ENCODE measurements at places on chromosomes 3 and 15.

- no peak for DNase-seq
Measured at GRCh38 chr3:148269816-148270215, 427.9 kb upstream of the AGTR1 start.

DNA sequence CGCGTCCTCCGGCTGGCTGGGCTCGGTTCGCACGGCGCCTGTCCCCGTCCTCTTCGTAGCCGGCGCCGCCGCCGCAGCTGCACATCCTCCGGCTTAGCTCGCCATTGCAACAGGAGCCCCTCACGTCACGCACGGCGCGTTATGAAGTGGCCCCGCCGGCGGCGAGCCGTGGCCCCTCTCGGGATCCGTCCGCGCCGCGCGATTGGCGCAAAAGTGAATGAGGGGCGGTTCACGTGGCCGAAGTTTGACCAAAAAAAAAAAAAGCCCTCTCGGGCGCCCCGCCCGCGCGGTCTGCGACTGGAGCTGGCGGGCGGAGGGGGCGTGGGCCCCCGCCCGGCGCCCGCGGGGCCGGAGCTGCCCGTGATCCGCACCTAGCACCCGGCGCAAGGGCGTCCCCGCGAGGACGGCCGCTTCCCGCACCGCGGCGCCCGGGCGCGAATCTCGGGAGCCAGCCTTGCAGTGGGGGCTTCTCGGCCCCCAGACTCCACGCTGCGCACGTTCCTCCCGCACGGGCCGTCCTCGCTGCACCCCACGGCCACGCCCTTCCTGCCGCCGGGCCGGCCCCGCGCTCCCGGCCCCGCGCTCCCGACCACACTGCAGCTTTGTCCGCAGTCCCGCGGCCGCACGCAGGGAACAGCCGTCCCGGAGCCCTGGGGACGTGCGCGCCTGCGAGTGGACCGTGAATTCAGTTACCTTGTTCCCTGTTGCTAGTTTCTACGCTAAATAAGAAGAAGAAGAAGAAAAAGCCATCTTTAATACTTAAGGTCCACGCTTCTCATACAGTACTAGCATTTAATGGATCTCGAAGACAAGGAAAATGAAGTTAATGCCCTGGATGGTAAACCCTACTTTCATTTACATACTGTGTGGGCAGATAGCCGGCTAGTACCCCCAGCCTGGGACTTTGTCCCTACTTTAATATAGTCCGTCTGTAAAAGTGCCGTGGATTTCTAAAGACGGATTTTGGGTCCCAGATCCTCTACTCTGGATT, at the start of gene CHSY1:
Gene CHSY1, minus strand, starts transcription at position 219 of the 991 bp plus-strand sequence. CDS start 592 bp downstream, outside the sequence.
- DNase-seq: peak; percentile 63

GRCh38 chr3:2984831-2985220, 125.3 kb downstream of the IL5RA start:
- no peak for DNase-seq

DNA sequence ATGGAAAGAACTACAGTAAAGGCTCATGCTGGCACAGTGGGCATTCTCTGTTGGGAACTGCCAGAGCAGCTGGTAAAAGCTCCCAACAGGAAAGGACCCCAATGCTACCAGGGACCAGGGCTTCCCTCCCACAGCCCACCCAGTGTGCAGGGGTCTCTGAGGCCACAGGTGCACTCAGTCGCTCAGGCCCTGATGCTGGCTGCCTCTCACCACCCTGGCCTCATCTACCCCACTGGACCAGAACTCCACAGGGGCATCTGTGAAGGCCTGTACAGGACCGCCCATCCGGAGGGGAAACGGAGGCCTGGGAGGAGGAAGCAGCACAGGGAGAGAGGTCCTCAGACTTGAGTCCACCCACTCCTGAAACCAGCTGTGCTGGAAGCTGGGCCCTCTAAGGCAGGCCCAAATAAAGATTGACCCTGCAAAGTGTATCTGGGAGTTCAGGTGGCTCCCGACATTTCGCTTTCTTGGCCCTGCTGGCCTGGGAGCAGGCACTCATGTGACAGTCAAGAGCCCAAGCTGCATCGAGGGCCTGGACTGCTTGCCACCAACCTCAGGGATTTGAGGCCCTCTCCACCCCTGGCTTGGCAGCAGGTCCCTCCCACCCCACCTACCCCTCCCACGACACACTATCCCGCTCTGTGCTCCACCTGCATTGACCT, 12.7 kb downstream of the KLF15 start:
- no peak for DNase-seq

- no peak for DNase-seq
Measured at GRCh38 chr3:161038725-161039124, 66.4 kb downstream of the B3GALNT1 start.

GRCh38 chr15:78795043-78795442, 16.2 kb downstream of the ADAMTS7 start:
- DNase-seq: no peak

DNA sequence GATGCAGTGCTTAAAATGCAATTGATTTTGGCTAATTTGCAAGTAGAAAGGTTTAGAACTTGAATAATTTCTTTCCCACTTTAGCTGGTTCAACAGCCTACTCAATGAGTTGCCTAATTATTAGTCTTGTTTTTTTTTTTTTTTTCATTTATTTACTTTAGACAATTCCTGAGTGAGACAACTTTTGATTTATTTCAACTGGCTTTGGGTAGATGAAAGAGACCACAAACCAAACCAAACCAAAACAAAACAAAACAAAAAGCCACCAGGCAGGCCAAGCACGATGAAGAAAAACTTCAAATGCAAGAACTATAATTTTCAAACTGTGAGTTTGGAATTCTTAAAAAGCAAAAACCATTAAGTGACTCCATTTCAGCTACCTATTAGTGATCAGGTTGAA, 469.9 kb downstream of the GBE1 start:
- DNase-seq: no peak

GRCh38 chr3:14771593-14772497, 46.9 kb upstream of the FGD5 start:
- DNase-seq: no peak

DNA sequence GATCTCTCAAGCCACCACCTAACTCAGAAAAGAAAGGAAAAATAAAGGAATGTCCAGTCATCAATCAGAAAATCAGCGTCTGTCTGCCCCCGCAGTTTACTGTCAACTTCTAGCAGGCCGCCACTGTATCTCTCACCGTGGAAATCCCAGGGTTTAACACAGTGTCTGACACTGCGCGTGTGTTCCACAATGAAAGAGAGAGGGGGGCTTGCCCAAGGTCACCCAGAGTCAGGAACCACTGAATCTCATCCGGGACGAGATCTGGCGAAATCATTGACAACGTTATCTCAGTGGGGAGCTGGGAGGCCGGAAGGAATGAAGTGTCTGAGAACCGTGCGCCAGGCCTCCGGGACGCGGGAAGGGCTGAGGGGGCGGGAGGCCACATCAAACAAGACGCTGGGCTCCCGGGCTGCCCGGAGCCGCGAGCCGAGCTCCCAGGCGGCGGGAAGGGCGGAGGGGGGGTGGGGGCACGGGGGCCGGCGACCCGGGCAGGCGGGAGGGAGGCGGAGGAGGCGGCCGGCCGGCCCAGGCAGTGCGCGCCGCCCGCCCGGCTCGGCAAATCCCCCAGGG, 2.2 kb upstream of the HES1 start:
- no peak for DNase-seq

- no peak for DNase-seq
Measured at GRCh38 chr3:149703466-149703865, 45.6 kb upstream of the WWTR1 start.

DNA sequence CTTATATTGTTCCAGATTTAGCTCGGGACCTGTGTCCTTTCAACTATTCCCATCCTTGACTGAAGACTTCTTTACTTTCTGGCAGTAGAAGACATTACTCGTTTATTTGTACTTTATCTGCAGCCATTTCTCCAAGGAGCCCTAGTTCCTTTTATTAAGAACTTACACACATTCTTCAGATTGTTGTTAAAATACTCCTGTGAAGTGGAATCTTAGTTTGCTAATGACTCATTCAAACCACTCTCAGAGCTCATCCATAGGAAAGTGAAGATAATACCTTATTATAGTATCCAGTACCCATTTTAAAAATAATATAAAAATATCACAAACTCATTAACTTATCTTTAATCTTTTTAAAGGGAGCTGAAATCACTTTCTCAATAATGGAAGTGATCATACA, 63.5 kb downstream of the C3orf70 start:
- no peak for DNase-seq

DNA sequence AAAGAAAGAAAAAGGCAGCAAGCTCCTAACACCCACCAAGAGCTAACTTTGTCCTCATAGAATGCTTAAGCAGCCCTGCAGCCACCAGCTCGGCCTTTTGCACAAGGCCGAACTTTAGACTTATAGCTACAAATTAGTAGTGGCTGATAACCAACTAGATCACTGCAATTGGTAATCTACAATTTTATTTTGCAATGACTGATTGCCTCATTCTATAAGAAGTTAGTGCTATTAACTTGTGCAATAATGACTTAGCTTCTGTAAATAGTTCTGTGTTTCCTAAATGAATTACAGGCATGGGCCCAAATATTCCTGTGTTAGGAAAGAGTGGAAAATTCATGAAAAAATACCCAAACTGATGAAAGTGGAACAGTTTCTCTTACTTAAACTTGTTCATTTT, 284.8 kb upstream of the CFAP20DC start:
- DNase-seq: no peak

- no peak for DNase-seq
Measured at GRCh38 chr15:51708013-51708412, 26.7 kb downstream of the SCG3 start.

DNA sequence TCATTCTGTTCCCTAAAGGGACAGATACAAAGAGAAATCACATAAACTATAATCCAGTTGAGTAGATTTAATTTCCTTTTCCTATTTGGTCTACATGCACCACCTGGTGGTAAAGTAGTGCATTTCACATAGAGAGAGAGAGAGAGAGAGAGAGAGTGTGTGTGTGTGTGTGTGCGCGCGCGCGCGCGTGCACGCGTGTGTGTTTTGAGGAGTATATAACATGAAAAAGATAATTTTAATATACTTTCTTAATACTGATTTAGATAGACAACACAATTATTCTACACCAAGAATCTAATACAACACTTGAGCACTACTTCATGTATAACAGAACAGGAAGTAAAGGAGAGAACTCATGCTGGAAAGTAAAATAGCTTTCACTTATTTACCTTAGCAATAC, 1.1 kb upstream of the FGF7 start:
- no peak for DNase-seq

- DNase-seq: no peak
Measured at GRCh38 chr3:169498336-169498735, 165.2 kb downstream of the MECOM start.

DNA sequence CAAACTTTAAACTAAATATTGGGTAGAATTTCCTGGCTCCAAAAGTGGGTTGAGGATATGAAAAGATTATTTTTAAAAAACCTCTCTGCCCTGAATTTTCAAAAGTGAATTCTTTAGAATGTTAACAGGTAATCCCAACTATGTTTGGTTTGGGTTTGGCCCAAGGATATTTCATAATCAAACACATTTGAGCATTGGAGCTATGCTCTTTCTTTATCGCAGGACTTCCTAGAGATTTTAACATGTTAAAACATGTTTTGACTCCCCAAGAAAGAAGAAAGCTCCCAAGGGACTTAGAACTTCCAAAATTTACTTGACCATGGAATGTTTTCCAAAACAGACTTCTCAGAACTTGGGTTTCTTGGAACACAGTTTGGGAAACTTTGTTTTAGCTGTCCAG, 75.6 kb upstream of the SYNPR start:
- DNase-seq: no peak

DNA sequence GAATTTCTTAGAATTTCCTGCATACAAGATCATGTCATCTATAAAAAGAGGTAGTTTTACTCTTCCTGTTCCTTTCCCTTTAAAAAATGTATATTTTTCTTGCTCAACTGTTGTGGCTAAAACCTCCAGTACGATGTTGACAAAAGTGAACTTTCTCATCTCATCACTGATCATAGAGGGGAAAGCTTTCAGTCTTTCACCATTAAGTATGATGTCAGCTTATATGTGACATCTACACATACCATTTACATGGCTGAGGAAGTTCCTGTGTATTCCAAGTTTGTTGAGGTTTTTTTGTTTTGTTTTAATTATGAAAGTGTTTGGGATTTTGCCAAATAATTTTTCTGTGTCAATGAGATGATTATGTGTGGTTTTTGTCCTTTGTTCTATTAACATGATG, 173.6 kb downstream of the PLD1 start:
- DNase-seq: no peak

DNA sequence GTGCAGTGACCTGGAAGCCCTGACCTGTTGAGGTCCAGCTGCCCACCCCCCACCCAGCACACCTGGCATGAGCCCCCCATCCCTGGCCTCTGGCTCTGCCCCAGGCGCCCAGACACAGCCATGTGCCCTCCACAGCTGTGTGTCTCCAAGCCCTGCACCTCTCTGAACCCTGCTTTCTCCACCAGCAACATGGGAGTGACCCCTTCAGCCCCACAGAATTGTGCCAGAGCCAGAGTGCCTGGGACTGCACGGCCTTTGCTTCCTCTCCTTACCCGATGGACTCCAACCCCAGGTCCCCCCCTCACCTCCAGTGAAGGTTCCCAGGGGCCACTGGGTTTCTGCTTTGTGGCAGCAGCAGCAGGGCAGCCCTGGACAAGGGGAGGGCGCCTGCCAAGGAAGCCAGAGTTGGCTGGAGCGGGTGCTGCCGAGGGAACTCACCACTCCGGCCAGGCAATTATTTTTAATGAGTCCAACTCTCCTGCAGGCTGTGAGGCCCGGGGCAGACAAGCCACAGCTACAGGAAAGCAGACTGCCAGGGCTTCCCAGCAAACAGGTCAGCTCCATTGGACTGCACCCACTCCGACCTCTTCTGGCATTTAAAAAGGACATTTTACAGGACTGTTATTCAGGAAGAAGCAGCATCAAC, 24.1 kb downstream of the PRR20G start:
- DNase-seq: no peak

- DNase-seq: no peak
Measured at GRCh38 chr3:114496874-114497273, 203.0 kb downstream of the TIGIT start.

- no peak for DNase-seq
Measured at GRCh38 chr15:33742306-33742705, 226.0 kb upstream of the CHRM5 start.

- DNase-seq: no peak
Measured at GRCh38 chr3:101963902-101964362, 114.6 kb downstream of the NFKBIZ start.

- no peak for DNase-seq
Measured at GRCh38 chr3:160400030-160400701, 716 bp downstream of the SMC4 start.

- DNase-seq: no peak
Measured at GRCh38 chr3:187211532-187212195, 14.4 kb downstream of the RTP1 start.

GRCh38 chr3:190486908-190487607, 26.8 kb upstream of the IL1RAP start:
- DNase-seq: no peak

DNA sequence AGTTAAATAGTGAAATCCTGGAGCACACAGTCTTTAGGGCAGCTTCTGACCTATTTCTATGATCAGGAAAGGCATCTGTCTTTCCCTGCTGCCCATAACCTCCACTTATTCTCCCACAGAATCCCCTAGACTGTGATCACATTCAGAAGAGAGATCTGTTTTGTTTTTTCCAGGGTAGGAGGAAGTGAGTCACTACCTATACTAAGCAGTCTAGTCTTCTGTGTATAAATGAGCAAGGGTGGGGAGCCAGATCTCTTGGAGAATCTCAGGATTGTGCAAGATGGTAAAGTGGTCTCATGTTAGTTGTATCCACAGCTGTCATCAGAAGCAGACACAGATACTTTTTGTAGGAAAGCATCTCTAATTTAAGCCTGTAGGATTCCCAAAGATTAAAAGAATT, 11.8 kb upstream of the FBXO22 start:
- DNase-seq: no peak

Measured in stimulated activated CD4-positive, alpha-beta T cell treated with anti-CD3 and anti-CD28 coated beads, Interleukin-1b, Interleukin-23, amount 100 ng/mL, for 1 hour (primary cell).